ENCODE measurements at places on chromosomes 2 and 18. TPM values are rescaled to one million over a fixed set of nuclear protein-coding genes. Genes with fewer than 3 reads are reported as not detected.

Gene MC5R
- not detected for total RNA-seq

GRCh38 chr2:145592361-145592760, 1072.4 kb upstream of the ZEB2 start:
- no peak for DNase-seq
- no peaks in the 10 kb centered on the region for H3K27me3 ChIP-seq
- no peak overlapping the region for H3K4me3 ChIP-seq
- no peak overlapping the region for H3K27ac ChIP-seq
- no peaks in the 10 kb centered on the region for H3K36me3 ChIP-seq

Gene ALKAL2
- 1.4 TPM for total RNA-seq

Gene MEMO1
- 49.5 TPM for total RNA-seq
